Amniotic stem cell (primary cell): ENCODE measurements at places on chromosomes 12 and 14.

DNA sequence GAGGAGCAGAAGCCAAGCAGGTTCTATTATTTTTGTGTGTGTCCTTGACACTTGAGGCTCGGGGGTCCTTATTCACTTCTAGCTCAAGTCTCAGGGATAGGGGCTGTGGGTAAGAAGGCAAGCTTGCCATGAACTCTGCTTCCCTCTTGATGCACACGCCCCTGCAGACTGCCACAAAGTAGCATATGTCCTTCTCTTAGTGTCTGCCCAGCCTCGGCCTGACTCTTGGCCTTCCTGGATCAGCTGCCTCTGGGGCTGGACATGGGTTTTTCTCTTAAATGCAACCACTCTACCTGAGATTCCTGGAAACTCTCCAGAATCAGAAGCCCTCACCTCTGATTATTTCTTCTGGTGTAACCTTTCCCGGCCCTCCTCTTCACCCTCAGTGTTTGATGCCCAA, 28.2 kb upstream of the PEX5 start:
- no peak for DNase-seq

DNA sequence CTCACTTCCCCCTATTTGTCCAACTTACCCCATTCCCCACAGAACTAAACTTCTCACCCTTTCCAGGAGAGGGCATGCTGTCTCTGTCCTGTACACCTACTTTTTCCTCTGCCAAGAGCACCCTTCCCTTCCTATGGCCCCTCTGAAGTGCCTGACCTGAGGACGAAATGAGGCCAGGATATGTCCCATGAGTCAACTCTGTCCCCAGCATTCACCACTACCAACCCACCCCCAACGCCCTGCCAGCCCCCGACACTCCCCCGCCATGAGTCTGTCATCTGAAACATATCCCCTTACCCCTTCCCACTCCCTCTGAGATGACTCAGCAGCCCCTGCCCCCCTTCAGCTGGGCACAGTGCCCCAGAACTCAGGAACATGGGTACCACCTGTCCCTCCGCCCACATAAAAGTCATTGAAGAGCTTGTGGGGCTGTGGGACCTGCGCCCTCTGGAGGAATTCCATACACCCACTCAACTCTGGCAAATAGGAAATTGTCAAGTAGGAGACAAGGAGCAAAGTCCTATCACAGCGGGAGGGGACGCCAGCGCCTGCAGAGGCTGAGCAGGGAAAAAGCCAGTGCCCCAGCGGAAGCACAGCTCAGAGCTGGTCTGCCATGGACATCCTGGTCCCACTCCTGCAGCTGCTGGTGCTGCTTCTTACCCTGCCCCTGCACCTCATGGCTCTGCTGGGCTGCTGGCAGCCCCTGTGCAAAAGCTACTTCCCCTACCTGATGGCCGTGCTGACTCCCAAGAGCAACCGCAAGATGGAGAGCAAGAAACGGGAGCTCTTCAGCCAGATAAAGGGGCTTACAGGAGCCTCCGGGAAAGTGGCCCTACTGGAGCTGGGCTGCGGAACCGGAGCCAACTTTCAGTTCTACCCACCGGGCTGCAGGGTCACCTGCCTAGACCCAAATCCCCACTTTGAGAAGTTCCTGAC, 26.3 kb downstream of the ITGA7 start:
- no peak for DNase-seq

GRCh38 chr12:75658901-75659823, 147.8 kb upstream of the KRR1 start:
- peak; percentile 30 for DNase-seq

DNA sequence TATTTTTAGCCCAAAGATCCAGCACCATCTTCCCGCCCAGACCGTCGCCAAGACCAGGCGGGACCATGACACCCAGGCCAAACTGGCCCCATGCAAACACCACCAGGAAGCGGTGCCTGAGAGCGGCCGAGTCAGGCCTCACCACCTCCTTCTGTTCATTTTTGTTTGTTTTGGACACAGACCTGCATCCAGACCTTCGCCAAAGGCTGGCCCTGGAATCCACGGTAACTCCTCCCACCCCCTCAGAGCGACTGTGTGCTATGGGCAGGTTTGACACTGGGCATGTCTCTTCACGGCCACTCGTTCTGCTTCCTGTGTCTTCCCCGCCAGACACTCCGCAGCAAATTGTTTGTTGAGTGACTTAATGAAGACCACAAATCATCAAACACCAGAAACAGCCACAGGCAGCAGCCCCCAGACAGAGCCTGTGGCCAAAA, 47.1 kb downstream of the NCOR2 start:
- no peak for DNase-seq

DNA sequence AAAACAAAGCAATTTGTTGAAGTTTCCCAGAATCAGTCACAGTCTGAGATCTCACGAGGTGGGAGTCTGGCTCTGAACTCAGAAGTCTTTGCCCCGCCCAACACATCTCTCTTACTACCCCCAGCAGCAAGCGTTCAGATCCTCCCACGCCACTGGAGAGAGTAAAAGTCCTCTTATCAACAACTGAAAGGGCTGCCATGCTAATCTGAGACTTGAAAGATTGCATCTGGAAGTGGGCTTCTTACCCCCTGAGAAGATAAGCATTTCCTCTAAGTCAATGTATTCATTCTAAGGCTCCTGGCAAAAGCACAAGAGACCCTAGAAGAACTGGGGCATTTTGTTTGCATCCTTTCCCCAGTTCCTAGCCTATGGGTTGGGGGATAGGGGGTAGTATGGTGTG, 34.1 kb upstream of the STON2 start:
- no peak for DNase-seq

DNA sequence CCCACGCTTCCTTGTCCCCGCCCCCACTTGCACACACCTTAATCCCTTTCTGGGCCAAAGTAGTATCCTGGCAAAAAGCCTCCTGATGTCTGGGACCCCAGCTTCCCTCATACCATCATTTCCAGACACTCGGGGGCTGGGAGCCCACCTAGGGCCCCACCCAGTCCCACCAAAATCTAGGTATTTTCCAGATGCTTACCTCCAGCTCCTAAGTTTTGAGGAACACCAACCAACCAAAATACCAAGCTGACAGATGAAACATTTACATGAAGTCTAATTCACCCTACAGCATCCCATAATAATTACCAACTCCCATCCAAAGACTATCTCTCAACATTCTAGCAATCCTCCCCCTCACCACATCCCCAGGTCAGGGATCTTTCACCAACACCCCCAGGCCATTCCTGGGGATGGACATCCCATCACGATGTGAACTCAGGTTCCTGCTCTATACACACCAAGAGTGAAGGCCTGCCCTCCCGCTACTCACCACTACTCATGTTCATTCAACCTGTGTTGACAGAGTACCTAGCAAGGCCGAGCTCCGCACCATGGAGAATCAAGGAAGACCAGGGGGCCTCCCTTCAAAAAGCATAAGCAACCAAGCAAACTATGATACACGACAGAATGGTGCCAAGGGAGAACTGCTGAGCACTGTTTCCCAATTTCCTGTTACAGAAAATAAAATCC, 1.6 kb upstream of the CHD4 start:
- DNase-seq = no peak

GRCh38 chr14:84804468-84804867, 725.5 kb upstream of the FLRT2 start:
- no peak for DNase-seq

GRCh38 chr12:83245156-83245555, 558.5 kb downstream of the TMTC2 start:
- no peak for DNase-seq

DNA sequence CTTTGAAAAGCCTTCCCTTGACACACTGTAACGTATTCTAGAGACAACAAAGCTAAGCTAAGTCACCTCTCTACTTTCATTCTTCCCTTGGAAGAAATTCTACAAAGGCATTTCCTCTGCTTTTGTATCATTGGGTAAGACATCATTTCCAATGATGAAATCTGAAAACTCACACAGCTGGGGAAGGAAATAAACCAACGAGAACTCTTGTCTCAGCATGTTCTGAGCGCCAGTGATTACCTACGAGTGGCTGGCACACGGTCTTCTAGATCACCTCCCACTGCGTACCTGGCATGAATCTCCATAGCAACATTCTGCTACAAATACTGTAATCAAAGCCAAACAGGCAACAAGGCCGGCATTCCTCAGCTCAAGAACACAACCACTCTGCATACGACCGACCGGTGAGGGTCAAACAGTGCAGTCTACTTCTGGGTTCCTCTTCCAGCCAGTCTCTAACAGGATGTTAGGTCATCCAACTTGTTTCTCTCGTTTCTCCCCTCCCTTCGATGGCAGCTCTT, 7.6 kb downstream of the VPS37B start:
- DNase-seq = no peak

DNA sequence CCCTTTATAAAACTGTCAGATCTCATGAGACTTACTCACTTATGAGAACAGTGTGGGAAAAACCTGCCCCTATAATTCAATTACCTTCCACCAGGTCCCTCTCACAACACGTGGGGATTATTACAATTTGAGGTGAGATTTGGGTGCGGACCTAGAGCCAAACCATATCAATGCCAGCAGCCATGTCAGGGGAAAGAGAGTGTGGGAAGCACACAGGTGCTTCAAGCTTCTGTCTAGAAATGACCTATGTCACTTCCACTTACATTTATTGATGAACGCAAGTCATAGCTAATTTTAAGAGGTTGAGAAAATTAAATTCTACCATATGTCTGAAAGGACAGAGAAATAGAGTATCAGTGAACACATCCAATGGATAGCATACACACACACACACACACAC, 32.5 kb upstream of the E2F7 start:
- DNase-seq = no peak

- no peak for DNase-seq
Measured at GRCh38 chr12:92554158-92555073, 148.4 kb upstream of the PLEKHG7 start.

DNA sequence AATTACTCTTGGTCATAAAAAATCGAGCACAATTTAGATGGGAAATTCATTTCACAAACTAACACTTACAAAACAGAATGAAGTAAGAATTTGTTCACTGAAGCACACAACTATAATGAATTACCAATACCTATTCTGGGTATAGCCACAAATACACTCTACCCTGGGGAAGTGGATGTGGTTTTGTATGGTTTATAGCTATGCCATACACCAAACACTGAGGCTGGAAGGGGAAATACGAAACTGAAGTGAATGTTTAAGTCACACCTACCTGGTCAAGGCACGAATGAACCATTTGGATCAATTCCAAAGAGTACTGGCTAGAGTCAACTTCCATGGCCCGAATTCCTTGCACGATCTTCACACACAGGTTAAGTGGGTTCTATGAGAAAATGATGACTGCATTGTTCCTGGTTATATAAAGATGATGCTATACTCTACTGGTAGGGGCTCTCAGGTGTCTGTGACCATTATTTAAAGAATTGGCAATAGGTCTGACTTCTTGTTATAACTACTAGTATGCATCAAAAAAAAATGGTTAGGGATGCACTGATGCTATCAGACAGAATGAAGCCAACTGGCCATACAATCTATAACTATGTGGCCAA, 12.8 kb downstream of the NEK9 start:
- no peak for DNase-seq

DNA sequence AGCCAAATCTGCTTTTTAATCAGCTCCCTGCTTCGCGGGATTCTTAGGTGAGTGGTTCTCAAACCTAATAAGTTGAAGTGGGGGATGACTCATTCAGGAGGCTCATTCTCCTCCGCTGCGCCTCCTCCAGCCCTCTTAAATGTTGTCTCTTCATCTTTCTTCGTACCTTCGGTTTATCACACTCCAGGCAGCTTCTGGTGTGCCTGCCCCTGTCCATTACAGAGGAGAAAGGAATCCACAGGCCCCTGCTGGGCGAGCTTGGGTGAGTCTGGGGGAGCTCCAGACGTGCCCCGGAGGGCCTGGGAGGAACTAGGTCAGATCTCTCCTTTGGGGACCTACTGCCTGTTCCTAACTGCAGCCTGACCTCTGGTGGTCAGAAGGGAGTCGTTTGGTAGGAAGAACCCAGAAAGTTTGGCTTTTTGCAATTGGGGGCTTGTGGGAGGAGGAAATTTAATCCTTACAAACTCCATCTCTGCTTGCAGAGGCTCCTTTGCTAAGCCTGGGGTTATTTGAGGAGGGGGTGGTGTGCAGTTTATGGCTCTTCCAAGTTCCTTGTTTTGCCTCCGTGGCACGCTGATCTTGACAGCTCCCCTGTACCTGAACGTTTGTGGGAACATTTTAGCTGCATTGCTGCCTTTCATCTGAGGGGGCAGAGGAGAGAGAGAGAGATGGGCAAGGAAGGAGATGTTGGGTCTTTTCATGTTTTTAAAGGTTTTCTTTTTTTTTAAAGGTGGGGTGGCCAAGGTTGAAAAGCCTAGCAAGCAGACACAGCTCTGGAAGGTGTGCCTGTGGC, 84.1 kb upstream of the GNG2 start:
- peak; percentile 45 for DNase-seq

- DNase-seq = no peak
Measured at GRCh38 chr12:75774261-75775052, 257.1 kb downstream of the PHLDA1 start.

DNA sequence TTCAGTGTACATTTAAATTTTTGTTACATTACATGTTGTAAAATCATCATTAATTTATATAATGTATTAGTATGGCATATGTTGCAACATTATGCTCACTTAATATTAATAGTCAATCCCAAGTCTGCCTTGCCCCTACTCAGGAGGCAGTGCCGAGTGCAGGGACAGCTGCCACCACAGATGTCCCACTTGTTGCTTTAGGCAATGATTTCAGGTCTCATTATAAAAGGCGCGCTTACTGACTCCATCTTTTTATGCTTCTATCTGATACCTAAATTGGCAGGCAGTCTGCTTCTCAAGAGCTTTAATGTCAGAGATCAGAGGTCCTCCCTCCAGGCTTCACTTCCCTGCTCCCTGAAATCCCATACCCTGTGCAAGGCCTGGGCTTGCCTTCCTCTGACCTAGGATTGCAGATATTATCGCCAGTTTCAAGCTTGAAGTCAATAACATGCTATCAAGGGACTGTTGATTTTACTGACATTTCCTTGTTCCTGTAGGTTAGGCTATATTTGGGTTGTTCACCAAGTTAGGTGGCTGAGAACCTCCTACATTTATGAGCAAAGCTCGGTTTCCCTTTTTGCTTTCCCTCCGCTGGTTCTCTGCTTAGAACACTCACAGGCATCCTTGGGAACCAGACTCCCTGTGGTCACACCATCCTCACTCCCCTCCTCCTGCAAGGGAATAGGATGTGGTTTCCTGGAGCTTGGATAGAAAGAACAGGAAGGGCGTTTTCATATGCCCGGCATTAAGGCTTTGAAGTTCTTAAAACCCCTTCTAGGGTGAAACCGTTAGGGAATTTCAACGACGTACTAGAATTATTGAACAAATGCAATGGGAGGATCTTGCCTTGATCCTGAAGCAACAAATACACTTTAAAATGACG, 208.4 kb upstream of the FKBP4 start:
- DNase-seq = no peak

GRCh38 chr12:80186727-80187217, 87.4 kb downstream of the OTOGL start:
- peak; percentile 98 for DNase-seq

GRCh38 chr14:63224196-63224595, 20.0 kb downstream of the RHOJ start:
- no peak for DNase-seq
